ENCODE measurements at places on chromosomes 11 and 22.

DNA sequence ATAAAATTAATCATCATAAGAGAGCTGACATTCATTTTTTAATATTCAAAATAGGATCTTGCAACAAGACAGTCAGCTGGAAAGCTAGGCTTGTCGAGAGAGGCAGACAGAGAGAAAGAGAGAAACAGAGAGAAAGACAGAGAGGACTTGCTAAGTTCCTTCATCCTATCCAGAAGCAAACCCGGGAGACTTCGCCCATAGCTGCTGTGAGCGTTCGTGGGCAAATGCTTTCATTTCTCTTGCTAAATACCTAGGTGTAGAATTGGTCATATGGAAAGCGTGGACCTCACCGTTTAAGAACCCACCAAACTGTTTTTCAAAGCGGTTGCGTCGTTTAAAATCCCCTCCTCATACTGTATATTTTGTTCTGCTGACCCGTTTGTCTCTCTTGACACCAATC is 25.3 kb upstream of the KRTAP5-6 start:
- DNase-seq = no peak

- DNase-seq = no peak
These were observed 638 bp upstream of the PISD start for GRCh38 chr22:31662668-31663037.

- no peak for DNase-seq
These were observed 390.5 kb downstream of the TMEM135 start for GRCh38 chr11:87428266-87428665.

- DNase-seq = no peak
These were observed 33.1 kb downstream of the PHLDB1 start for GRCh38 chr11:118640332-118641154.

GRCh38 chr11:2793701-2794045 is 91.9 kb downstream of the CDKN1C start:
- DNase-seq = no peak

- DNase-seq = no peak
These were observed 36.1 kb downstream of the LARGE1 start for GRCh38 chr22:33883961-33884808.

GRCh38 chr22:19120829-19121630 is 1.2 kb downstream of the DGCR2 start:
- DNase-seq = no peak

DNA sequence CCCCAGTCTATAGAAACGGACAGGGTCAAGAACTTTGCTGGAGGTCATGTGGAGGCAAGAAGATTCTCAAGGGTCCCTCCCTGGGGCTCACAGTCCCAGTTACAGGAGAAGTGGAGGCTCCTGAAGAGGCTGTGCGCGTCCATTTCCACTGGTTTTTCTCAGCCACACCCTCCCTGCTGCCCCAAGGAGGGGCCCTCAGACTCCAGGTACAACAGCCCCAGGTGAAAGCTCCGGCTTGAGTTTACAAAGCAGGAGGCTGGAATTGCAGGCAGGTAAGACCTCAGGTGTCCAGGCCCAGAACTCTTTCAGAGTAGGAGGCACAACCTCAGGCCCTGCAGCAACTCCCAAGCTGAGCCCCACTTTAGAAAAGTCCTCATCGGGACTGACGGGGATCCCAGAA is 3.1 kb downstream of the SHANK2 start:
- DNase-seq = no peak

DNA sequence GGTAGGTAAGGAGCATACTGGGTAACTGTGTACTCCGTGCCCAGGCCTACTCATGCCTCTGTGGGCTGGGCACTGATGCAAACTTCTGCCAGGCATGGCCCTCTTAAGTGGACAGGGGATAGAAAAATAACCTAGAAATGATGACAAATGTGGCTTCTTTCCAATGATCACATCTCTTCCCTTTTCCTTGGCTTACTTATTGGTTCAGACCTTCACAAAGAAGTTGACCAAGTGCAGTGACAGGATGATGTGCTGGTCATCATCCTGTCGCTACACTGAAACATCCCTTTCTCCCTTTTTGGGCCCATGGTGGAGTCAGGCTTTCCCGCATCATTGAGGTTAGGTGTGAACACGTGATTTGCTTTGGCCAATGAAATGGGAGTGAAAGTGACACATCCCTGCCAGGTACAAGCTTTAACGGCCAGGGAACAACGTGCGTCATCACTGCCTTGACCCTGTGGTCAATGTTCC is 31.8 kb upstream of the APOBEC3A start:
- DNase-seq = no peak
